Stimulated activated CD4-positive, alpha-beta T cell treated with anti-CD3 and anti-CD28 coated beads, Interleukin-4, amount 100 ng/mL, for 24 hours (primary cell): ENCODE measurements at places on chromosomes 2 and 18.

- no peak for DNase-seq
These were observed 104.5 kb downstream of the DHRS9 start for GRCh38 chr2:169173876-169174275.

DNA sequence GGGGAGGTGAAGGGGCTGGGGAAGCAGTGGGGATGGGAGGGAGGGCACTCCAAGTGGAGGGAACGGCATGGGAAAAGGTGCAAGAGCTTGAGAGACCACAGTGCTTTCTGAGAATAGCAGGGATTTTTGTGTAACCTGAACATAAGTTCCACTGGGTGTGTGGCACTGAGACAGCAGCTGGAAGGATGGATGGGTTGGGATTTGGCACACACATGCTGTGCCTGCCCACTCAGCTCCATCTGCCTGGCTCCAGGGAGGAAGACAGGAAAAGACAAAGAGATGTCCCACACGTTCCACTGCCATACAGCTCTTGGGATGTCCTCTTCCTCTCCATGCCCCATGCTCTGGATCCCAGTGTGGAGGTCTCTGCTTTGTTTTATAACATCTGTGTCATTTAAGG is 114.1 kb upstream of the TEX51 start:
- DNase-seq = no peak

DNA sequence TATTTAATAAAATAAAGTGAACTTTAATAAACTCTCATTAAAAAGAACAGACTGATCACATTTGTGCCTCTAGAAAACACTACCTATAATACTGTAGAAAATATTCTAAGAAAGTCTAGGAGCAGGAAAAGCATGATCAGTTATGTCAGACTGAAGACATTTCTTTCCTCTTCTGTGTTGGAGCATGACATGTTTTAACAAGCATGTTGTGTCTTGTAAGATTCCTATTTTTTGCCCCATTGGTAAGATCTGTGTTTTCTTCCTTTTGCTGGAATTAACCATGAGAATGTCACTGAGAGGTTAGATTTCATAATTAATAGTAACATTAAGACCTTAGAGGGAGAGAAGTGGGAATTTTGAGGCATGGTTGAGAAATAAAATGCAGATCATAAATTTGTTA is 27.7 kb downstream of the LAMA3 start:
- DNase-seq = no peak

DNA sequence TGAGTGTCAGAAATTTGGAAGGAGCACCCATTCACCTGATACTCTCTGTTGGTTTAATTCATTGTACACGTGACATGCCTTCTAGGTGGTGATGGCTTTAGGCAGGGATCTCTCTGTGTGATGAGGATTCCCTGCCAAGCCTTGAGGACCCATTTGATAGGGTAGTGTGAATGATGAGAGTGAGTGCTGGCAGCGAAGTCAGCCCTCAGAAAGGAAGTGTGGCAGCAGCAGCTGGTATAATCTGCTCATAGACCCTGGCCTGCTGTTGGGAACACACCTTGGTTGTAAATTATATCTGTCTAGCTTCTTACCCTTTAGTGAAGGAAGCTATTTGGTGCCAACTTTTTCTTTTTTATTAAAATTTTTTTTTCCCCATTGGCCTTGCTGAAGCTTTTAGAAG is 164.5 kb downstream of the HAUS1 start:
- no peak for DNase-seq

DNA sequence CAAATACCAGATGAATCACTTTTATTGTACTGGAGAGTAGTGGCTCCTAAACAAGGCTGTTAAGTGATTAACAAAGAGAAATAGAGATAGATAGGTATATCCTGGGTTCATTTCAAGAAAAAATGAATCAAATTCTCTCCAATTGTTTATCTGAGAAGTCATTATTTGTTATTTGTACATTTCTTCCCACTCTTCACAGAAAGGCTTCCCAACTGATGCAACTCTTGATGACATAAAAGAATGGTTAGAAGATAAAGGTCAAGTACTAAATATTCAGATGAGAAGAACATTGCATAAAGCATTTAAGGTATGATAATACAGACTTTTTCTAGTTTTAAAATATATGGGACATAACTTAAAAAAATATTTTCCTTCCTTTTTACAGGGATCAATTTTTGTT is 7.9 kb downstream of the SSB start:
- DNase-seq = no peak

GRCh38 chr18:46341986-46342525 is 237.9 kb downstream of the HAUS1 start:
- DNase-seq = no peak

GRCh38 chr18:43389163-43389562 is 111.9 kb upstream of the SYT4 start:
- DNase-seq = no peak

GRCh38 chr2:177551989-177552421 is 159.4 kb downstream of the AGPS start:
- DNase-seq = no peak

- peak; percentile 72 for DNase-seq
These were observed 93.9 kb upstream of the LGALSL start for GRCh38 chr2:64359892-64360657.

GRCh38 chr2:11356764-11357163 is 12.3 kb upstream of the ROCK2 start:
- DNase-seq = no peak

GRCh38 chr2:45170191-45171135 is 161.2 kb upstream of the SIX2 start:
- no peak for DNase-seq

- no peak for DNase-seq
These were observed 15.5 kb downstream of the MAP3K20 start for GRCh38 chr2:173090973-173091660.

GRCh38 chr2:112876971-112877361 is 34.0 kb upstream of the IL37 start:
- DNase-seq = no peak

DNA sequence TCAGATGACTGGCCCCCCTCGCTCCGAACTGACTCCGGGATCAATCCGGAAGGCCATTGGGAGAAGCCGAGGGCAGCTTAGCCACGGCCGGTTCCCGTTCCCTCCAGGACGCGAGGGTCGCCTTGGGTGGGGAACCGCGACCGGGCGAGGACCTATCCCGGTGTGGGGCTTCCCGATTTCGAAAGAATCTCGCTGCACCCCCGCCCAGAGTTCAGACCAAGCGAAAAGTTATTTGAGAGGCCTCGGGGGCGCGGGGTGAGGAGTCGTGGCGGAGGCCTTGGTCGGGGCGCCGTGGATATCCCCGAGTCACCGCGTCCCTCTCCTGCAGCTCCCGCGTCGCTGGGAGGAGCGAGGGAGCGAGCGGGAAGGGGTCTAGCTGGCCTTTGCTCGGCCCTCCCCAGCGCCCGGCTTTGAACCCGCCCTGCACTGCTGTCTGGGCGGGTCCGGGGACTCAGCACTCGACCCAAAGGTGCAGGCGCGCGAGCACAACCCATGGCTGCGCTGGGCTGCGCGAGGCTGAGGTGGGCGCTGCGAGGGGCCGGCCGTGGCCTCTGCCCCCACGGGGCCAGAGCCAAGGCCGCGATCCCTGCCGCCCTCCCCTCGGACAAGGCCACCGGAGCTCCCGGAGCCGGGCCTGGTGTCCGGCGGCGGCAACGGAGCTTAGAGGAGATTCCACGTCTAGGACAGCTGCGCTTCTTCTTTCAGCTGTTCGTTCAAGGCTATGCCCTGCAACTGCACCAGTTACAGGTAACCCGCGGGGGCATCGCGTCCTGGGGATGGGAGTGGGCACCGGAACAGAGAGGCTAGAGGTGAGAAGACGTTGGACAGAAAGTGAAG is at the start of gene CYP27A1:
Gene CYP27A1 (plus strand): TSS at position 457 of the 837 bp plus-strand sequence. CDS start 36 bp downstream, at position 493.
- no peak for DNase-seq

DNA sequence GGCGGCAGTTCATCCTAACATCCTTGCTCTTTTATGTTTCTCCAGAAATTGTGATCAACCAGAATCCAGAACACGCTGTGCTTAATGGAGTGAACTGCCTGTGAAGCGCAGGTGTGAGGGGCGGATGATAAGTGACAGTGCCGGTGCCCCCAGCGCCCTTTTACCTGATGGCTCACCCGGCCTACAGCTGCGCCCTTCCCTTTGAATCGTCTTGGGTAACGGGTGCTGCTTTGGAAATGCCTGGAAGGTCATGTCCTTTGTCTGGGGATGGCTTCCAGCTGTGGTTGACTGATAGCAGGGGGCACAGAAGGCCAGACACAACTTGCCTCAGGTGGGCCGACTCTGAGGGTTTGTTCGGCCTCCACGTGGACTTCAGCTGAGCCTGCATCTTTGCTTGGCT is 119.4 kb downstream of the LPIN1 start:
- DNase-seq = no peak

DNA sequence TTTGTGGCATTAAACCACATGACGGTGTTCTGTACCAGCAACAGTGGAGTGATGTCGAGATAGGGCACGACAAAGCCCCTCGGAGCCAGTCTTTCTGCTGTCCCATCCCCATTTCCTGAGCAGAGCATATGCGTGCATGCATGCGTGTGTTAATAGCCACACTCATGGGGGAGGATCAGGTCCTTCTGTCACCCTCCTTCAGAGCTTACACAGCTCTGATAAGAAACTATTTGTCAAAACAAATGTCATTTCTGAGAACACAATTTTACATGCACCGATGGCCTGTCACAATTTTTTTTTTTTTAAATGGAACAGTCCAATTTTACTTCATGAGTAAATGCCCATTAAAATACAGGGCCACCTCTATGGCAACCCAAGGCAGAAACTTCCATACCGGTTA is 95.9 kb upstream of the ZBTB14 start:
- no peak for DNase-seq

GRCh38 chr18:74459889-74460288 is 2.8 kb upstream of the DIPK1C start:
- no peak for DNase-seq

GRCh38 chr2:233572468-233572867 is 5.9 kb upstream of the USP40 start:
- DNase-seq = no peak

DNA sequence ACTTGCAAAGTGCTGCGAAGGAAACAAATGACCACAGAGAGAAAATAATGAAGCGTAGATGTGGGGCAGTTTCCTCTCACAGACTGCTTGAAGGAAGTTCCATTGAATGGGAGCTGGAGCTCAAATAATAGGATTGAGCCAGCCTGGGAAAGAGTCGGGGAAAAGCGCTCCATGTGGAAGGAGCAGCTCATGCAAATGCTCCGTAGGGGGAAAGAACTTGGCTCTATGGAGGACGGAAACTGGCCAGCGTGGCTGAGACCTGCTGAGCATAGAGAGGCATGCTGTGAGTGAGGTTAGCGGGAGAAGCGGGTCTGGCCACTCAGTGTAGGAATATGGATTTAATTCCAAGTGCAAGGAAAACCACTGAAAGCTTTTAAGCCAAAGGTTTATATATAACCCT is 28.6 kb upstream of the VIT start:
- DNase-seq = no peak

GRCh38 chr18:46097801-46098615 is at the start of gene ATP5F1A:
Gene ATP5F1A (minus strand): TSS chr18:46098296. CDS start chr18:46098231, 65 bp downstream.
- DNase-seq = peak; percentile 88

DNA sequence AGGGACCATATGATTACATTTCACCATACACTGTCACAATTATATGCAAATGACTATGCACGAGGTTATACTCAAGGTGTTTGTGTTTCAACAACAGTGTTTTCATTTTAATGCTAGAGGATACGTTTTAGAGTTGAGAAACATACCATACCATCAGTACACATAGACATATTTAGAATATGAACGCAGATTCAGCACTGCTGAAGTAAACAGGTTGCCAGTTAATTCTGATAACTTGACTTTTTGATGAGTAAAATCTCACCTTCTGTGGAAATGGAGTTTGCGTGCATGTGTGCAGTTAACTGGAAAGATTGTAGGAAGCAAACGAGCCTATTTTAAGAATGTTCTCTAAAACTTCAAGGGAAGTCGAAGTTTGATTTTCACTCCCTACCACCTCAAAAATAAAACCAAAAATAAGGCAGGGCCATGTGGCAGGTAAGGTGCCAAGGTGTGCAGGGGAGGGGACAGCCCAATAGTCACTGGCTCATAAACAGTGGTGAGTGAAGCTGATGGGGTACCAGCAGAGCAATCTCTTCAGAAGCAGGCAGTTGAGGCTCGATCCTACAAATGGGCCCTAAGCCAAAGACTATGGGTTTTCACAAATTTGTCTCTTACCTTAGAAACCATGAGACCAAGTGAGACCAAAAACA is 213.1 kb downstream of the IKZF2 start:
- no peak for DNase-seq

- DNase-seq = no peak
These were observed 16.9 kb downstream of the GAREM2 start for GRCh38 chr2:26189751-26190150.

GRCh38 chr2:222448748-222449181 is 24.4 kb downstream of the SGPP2 start:
- DNase-seq = no peak

DNA sequence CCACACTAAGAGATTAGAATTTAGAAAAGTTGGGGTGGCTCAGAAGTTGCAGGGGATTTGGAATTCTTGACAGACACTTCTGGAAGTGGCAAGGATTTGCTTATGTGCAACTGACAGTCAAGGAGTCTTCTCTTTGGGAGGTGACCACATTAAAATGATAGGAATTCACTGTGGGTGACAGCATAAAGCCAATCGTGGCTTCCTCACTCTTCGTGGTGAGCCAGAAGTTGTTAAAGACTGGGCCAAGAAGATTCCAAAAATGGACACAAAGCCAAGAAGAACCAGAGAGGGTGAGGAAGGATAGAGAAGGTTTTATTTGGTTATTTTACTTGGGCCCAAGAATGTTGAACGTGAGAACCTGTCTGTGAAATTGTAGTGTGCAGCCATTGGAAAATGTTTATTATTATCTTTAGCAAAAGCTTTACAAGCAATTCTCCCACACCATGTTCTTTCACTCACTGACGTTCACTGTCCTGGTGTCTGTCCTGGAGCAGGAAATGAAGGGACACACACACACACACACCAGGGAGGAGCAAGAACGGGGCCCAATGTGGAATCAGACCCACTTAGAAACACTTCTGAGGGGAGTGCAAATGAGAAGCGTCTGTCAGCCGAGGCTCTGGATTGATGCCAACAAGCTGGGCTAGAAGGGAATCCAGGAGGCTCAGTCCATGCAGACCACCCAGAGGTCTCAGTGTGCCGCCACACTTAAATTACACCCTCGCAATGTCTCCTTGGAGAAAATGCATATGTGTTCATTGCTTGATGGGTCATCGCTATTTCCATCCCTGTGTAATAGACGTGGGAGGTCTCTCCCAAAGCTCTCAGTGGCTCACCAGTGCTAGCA is 37.2 kb downstream of the STEAP3 start:
- DNase-seq = no peak

DNA sequence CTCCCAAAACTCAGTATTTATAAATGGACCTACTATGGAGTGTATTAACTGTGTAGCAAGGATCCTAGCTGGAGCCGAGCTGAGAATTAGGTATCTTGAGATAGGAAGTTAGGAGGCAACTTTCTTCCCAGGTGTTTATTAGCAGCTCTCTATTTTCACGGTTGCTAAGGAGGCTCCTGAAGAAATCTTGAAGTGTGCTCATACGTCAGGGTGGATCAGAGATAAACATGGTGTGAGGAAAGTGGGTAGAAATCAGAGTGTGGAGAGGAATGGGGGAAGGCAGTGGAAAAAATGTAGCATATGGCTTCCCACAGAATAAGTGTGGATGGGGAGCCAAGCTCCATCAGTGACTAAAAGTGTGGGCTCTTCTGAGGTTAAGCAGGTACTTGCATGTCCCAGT is 104.3 kb downstream of the ABCA12 start:
- DNase-seq = no peak
